ENCODE measurements at places on chromosomes 5 and 9. TPM values are rescaled to one million over a fixed set of nuclear protein-coding genes. Genes with fewer than 3 reads are reported as not detected.

- DNase-seq, result no peak
These were observed 159.1 kb upstream of the MAP1B start for GRCh38 chr5:71948206-71948605.

The FEM1C gene
- total RNA-seq, result 16.0 TPM

The CANX gene
- total RNA-seq, result 854 TPM

- DNase-seq, result no peak
These were observed 62.1 kb downstream of the SNCAIP start for GRCh38 chr5:122374110-122374509.

- DNase-seq, result peak; percentile 21
These were observed 4.8 kb upstream of the ARAP3 start for GRCh38 chr5:141686648-141687416.

- DNase-seq, result no peak
These were observed 19.8 kb downstream of the FAXDC2 start for GRCh38 chr5:154830596-154830995.

DNA sequence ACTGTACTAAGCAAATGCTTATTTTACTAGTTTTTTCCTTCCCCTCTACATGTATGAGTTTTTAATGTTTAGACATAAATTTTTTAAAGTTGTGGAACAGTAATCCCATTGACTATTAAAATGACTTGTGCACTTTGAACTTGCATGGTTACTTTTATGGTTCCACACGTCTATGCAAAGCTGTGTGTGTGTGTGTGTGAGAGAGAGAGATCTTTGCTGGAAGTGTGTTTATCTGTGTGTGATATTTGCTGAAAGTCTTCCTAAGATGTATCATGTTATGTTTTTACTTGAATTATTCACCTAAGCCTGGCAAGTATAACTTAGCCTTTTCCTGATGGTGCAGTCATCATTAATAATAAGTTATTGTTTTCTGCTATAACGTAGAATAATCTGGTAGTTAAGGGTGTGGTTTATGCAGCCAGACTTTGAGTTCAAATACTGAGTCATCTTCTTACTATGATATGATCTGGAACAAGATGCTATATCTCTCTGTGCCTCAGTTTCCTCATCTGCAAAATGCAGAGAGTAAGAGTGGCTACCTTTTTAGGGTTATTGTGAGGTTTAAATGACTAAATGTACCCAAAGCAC, 138.6 kb downstream of the SMARCA2 start:
- DNase-seq, result no peak

Data from endothelial cell of umbilical vein (primary cell).